ENCODE measurements at places on chromosomes 1 and 21.

GRCh38 chr1:43329995-43330751 is 7.4 kb upstream of the MPL start:
- DNase-seq = peak; percentile 38

GRCh38 chr1:69305621-69306020 is 262.1 kb upstream of the LRRC7 start:
- no peak for DNase-seq

DNA sequence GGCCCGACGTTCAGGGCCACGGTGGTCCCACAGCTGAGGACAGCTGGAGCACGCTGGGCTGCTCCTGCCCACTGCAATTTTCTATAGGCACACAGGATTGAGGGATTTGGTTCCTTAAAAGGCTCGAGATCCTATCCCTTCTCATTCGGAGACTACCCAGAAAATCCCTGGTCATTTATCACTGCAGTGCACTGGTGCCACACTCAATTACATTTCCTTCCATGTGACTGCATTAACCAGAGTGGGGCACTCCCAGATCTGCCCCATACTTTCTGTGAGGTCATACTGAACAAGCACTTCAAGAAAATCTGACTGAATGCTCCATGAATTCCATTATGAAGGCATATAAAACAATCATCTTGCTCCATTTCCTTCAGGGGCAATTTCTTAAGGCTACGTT is 49.8 kb upstream of the KCNE1 start:
- no peak for DNase-seq

DNA sequence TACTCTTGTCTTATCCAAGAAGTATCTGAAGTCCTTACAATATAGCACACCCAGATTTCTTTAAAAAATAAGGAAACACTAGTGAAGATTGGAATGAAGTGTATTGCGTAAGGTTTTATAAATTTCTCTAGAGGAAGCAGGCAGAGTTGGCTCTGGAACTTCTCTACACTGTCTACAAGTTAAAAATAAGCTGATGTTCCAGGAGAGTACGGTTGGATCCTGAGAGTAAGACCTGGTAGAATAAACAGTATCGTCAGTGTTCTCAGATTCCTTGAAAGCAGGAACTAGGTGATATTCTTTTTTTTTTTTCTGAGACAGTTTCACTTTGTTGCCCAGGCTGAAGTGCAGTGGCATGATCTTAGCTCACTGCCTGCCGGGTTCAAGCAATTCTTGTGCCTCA is 107.9 kb downstream of the USP25 start:
- no peak for DNase-seq

DNA sequence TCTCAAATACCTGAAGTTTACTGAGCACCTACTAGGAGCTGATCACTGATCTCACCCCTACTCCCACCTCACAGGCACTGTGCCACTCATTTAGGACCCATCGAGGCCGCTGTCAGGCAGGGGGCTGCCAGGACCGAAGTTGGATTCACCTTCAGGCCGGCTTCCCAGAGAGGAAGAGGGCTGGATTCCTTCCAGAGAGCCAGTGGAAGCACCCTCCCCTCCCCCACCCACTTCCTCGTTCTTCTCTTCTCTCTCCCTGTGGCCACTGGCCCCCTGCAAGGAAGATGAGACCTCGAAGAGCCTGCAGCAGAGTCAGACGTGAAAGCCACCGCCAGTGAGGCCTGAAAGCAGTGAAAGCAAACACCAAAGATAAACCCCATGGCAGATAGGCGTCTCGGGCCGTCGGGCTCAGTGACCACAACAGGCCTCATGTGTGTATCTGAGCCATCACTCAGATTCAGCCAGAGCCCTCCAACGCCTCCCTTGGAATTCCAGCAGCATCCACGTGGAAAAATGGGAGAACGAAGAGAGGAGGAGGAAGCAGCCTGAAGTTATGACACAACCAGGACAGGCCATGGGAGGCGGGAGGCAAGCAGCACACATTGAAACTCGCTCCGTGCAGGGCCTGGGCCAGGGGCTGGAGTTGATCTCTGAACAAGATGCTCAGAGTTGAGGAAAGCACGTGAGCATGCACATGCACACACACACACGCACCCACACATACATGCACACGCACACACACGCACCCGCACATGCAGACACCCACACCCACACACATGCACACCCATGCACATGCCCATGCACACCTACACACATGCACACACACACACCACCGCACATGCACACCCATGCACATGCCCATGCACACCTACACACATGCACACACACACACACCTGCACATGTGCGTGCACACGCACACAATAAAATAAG is 6.2 kb upstream of the AGTRAP start:
- DNase-seq = no peak

GRCh38 chr1:183926983-183927382 is 110.5 kb downstream of the COLGALT2 start:
- DNase-seq = no peak

- no peak for DNase-seq
Observed at GRCh38 chr1:221032637-221033280, 153.5 kb downstream of the HLX start.

DNA sequence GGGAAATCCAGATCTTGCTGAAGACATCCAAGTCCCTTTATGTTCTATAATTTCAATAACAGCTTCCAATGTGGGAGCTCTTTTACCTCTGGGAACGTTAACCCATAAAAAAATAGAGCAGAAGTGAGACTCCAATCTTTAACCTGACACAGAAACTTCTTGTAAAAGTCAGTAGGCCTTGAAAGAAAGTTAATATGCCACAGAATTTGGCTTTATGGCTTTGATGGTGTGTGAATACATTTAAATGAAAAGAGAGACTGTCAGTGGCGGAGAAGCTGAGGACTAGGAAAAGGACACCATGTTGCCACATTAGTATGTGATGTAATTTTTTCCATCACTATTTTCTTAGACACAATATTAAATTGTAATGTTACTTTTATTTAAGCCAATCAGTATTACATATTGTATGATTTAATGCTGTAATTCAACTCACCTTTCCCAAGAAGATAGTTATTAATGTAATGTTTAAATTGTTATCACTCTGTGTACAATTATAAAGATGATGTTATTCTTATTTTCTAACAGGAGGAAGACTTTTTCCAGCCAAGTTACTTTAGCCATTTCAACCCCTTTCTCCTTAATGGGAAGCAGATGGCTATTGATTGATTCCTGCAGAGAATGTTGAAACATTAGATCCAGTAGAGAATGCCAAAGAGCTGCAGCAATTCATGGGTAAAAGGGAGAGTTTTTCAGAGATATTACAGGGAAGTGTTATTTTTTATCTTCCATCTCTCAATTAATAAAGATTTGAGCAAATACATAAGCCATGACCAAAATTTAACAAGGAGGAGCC is 17.5 kb upstream of the CLDN8 start:
- no peak for DNase-seq

DNA sequence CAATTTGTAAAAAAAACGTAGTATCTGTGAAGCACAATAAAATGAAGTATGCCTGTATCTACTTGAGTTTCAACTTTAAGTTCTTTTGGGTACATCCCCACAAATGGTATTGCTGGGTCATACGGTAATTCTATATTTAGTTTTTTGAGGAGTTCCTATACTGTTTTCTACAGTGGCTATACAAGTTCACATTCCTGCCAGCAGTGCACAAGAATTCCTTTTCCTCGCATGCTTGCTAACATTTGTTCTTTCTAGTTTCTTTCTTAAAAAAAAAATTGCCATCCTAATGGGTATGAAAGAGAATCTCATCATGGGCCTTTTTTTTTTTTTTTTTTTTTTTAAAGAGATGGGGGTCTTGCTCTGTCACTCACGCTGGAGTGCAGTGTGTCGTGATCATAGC is 41.9 kb downstream of the UCK2 start:
- DNase-seq = no peak

- DNase-seq = no peak
Observed at GRCh38 chr21:34939673-34940331, 109.3 kb downstream of the RUNX1 start.

GRCh38 chr1:41240781-41241353 is 1.2 kb downstream of the SCMH1 start:
- DNase-seq = no peak

DNA sequence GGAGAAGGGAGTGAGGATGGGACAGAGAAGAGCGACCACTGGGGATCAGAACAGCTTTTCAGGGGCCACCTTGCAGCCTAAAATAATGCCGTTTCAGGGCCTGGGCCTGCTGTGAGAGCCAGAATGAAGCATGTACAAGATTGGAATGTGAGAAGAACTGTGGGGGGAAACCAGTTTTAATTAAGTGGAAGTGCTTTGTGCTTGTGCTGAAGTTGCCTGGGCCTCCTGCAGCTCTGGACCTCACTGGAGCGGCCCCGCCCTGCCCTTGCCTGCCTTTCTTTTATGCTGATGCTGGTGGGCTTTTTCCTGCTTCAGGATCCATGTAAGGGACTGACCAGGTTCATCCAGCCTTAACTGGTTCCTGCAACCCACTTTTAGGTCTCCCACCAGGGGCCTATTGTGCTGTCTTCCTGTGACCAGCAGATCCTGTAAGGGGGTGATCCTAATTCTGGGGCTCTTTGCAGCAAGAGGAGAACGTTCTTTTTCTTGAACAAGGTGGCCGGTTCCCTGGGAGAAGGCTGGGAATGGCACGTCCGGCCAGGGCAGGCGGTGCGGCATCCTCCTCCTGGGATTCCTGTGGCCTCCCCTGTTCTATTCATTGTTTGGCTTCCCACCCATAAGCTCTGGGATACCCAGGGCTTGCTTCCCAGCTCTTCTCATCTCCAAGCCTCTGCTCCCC is 3.2 kb downstream of the C1orf226 start:
- DNase-seq = no peak

DNA sequence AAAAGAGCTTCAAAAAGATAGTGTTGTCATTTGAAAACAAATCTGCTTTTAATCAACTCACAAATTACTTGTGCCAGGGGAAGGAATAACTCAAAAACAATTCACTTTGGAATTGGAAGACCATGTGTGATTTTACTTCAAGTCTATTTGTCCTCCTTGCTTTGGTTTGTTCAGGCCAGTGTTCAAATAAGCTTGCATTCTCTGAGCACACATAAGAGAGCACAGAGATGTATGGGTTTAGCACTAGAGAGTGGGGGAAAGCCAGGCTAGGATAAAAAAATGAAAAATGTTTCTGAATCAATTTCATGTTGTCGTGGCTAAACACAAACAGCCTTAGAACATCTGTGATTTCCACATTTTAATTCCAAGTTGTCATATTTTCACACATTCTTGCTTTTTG is 325.7 kb upstream of the LYPLAL1 start:
- DNase-seq = no peak

- DNase-seq = no peak
Observed at GRCh38 chr1:26295194-26296138, 11.0 kb downstream of the UBXN11 start.

DNA sequence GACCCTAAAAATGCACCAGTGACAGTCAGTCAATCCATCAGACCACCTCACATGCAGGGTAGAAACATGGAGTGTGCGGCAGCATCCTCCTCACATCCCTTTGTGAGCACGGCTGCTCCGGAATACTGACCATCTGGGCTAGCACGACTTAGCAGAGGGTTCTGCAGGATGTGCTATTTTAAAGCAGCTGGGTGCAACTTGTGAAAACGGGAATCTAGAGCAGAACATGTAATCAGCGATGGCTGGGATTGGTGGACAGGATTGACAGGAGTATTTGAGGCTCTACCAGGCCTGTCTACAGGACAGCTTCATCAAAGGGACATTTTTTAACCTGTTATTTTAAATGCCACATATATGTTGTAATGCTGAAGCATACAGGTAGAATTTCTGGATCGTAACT is 16.8 kb upstream of the PLEKHM2 start:
- DNase-seq = no peak

DNA sequence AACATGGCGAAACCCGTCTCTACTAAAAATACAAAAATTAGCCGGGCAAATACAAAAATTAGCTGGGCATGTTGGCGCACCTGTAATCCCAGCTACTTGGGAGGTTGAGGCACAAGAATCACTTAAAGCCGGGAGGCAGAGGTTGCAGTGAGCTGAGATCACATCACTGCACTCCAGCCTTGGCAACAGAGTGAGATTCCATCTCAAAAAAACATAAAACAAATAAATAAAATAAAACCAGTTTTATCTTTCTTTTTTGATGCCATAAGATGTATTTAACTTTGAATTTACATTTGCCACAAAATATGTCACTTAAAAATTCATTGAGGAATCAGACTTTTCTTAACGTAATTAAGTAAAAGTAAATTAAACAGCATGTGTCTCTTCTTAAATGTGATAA is 113.3 kb upstream of the ERRFI1 start:
- DNase-seq = no peak

- no peak for DNase-seq
Observed at GRCh38 chr1:21269461-21270085, 20.7 kb downstream of the ECE1 start.

DNA sequence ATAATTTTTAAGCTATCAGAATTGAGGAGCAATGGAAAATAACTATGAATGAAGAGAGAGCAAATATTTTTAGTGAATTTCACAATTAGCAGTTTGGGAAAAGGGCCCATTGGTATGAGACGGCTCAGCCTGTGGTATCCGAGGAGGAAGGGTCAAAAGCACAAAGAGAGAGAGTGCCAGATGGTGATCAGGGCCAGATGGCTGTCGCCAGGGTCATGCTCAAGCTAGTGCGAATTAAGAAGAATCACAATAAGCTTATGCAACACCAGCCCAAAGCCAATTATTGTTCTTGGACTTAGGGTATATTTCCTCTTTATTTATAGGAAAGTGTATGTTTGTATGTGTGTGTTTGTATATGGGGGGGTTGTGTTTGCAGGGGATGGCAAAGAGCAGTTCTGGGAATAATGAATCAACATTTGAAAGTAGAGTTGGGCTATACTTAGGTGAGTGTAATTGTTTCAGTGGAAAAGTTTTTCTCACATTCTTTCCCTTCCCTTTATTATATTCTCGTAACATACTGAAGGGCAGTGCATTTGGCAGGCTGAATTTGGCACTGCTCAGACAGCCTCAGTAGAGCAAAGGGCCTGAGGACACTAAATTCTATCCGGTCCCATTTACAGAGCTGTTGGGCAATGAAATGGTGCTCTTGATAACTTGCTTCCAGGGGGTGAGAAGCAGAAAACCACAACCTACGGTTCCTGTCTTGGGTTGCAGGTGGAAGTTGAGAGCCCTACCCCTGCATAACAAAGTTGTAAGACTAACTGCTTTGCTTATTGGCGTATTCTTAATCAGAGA is 19.5 kb upstream of the DDR2 start:
- no peak for DNase-seq

- DNase-seq = no peak
Observed at GRCh38 chr1:185663332-185663731, 70.9 kb upstream of the HMCN1 start.

DNA sequence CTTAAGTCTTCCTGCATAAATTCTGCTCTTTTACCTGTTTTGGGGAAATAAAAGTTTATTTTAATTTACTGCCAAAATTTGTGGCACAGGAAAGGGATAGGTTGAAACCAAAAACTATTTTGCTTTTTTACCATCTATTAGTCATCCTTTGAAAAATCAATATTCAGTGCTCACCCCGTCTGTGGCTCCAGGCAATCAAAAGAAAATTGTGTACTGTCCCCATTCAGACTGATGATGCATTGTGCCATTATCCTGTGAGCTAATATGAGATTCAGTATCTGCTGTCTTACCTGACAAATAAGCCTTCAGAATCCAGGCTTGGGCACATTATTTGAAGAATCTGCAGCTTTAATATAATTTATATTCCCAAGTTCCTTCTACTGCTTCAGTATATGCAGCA is 650.7 kb downstream of the KIF26B start:
- no peak for DNase-seq

All from activated CD4-positive, alpha-beta T cell treated with anti-CD3 and anti-CD28 coated beads, Interleukin-2, amount 50 U/mL, for 4 hours (primary cell).